ENCODE measurements at places on chromosomes 16 and 17.

DNA sequence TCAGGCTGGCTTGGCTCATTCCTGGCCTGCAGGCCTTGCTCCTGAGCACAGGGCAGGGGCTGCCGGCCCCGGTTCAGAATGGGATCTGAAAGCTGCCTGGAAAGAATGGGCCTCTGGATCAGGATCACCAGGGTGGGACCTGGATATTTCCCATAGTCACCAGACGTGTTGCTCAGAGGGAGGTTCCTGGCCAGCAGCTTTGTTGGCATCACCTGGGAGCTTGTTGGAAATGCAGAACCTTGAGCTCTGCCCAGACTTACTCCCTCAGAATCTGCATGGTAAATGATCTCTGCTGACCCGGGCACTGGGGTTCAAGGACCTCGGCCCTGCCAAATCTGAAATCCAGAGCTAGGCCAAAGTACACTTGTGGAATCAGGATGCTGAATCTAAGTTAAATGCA, 29.5 kb upstream of the MED9 start:
- DNase-seq: no peak

DNA sequence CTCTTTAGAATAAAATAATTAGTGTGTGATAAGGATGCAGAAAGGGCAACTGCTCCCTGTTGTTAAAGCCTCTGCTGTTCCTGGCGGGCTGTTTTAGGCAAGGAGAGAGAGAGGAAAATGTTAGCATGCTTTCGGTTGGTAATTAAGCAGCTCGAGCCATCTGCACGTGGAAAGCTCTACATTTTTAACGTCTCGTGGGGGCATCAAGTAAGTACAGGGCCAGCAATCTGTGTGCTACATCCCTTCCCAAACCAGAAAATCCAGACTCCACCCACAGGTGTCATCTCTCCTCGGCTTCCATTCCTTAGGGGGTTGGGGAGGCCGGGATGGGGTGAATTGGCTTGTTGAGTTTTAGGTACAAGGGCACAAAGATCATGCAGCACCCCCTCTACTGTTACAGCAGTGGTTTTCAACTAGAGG, 62.4 kb upstream of the MARCHF10 start:
- no peak for DNase-seq

- peak; percentile 49 for DNase-seq
These were observed 72.9 kb downstream of the MRM1 start for GRCh38 chr17:36674278-36674650.

DNA sequence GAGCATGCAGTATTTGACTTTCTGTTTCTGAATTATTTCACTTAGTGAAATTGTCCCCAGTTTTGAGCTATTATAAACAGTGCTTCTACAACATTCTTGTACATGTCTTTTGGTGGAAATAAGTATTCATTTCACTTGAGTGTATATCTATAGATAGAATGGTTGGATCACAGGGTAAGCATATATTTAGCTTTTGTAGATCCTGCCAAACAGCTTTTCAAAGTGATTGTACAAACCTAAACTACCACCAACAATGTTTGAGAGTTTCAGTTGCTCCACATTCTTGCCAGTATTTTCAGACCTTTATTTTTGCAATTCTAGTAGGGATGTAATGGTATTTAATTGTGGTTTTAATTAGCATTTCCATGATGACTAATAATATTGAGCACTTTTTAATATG, 91.6 kb downstream of the CCT6B start:
- no peak for DNase-seq

DNA sequence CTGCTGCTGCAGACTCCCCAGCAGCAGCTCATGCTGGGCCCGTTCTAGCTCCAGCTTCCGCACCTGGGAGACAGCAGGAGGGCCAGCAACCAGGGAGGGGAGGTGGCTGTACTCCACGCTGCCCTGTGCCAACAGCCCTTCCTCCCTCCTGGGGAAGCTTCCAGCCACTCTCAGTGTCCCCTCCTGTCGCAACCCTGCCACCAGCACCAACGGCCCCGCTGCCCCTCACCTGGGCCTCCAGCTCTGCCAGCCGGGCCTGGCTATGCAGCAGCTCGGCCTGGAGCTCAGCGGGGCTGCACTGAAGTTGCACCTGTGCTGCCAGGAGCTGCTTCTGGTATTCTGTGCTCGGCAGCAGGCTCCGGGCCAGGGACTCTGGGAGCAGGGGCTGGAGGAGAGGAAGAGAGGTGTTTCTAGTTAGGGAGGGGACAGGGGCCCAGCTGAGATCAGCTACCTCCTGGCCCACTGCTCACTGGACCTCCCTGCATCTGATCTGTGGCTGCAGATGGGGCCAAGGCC, 15.4 kb upstream of the MRPL38 start:
- no peak for DNase-seq

Data from CD4-positive, alpha-beta T cell treated with Interleukin-17A for 1 hour (primary cell).